IPS DF 6.9 (cell line): ENCODE measurements at places on chromosomes 1 and 21.

DNA sequence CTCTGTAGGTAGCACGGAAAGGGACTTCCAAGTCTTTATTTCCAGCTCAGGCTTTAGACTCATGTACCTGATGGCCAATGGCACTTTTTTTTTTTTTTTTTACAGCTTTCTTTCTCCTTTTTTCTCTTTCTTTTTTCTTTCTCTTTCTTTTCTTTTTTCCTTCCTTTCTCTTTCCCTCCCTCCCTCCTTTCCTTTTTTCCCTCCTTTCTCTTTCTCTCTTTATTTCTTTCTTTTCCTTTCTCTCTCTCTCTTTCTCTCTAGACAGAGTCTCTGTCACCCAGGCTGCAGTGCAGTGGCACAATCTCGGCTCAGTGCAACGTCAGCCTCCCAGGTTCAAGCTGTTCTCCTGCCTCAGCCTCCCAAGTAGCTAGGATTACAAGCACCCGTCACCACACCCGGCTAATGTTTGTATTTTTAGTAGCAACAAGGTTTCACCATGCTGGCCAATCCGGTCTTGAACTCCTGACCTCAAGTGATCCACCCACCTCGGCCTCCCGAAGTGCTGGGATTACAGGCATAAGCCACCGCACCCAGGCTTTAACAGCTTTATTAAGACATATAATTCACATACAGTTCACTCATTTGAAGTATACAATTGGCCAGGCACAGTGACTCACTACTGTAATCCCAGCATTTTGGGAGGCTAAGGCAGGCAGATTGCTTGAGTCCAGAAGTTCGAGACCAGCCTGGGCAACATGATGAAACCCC, 5.1 kb upstream of the DCAF8 start:
- H3K27ac ChIP-seq: no peak overlapping the region
- DNase-seq: no peak
- no peaks in the 10 kb centered on the region for H3K36me3 ChIP-seq
- no peaks in the 10 kb centered on the region for H3K4me1 ChIP-seq
- H3K27me3 ChIP-seq: no peaks in the 10 kb centered on the region

DNA sequence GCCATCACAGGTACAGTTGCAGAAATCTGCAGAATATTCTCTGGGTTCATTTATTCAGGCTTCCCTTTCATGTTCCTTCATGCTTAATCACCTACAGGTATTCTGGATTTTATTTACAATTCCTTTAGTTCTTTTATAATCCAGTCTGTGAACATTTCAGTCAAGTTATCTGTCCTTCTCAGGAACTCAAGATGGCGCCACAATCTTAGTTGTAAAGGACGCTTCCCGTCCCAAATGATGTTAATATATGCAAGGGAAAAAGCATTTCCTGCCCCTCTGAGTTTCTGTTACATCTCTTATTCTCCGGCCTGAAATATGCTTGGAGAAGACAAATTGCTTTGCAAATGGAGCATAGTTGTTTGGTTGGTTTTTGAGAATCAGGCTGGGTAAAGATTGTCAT, 19.3 kb downstream of the F3 start:
- DNase-seq: no peak
- no peak overlapping the region for H3K27ac ChIP-seq

- no peak overlapping the region for H3K27ac ChIP-seq
- no peaks in the 10 kb centered on the region; the same call in 1 of the 2 replicates for H3K27me3 ChIP-seq
- H3K36me3 ChIP-seq: no peaks in the 10 kb centered on the region
- no peak for DNase-seq
- H3K4me3 ChIP-seq: peak overlapping the region; percentile 22; the same call in 1 of the 2 replicates
Measured at GRCh38 chr1:112722601-112723510, 7.7 kb upstream of the PPM1J start.

- no peak overlapping the region for H3K4me3 ChIP-seq
- H3K4me1 ChIP-seq: peaks cover 7% of the 10 kb centered on the region
- H3K27me3 ChIP-seq: no peaks in the 10 kb centered on the region
- no peaks in the 10 kb centered on the region for H3K36me3 ChIP-seq
Measured at GRCh38 chr1:229024528-229025130, 246.3 kb upstream of the RAB4A start.

DNA sequence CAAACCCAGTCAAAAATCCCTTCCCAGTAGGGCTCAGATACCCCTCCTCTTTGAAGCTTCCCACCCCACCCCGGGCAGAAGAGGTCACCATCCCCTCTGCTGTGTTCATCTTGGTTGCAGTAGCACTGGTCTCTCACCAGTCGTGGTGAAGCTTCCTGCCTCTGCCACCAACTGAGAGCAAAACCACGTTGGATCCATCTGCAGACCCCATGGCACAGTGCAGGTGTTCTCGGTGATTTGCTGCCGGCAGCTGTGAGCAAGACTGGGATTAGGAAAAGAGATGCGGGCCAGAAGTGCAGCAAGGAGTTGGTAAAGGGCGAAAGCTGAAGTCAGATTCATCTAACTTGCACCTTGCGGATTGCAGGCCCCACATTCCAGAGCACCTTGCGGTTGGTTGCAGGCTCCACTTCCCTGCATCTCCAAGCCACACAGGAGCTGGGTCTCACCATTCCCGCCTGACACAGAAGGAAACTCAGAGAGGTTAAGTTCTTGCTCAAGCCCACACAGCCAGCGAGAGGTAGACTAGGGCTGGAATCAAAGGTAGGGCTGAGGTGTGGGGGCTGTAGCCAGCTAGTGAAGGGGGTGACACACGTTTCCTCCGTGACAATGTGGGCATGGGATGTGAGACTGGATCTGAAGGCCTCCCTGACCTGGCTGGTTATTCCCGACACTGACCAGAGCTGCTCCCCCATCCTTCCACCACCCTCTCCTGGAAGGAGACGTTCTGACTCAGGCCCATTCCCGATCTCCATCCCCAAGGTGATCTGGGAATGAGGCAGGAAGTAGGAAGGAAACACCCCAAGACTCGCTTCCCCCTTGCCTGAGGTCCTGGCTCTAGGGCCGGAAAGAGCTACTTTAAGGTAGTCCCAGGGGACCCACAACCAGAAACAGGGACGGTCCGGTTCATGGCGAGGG, 3.3 kb upstream of the FAM110D start:
- H3K4me1 ChIP-seq: peaks cover 13% of the 10 kb centered on the region
- no peak overlapping the region for H3K27ac ChIP-seq
- H3K4me3 ChIP-seq: no peak overlapping the region
- H3K27me3 ChIP-seq: peaks cover 26% of the 10 kb centered on the region
- H3K36me3 ChIP-seq: no peaks in the 10 kb centered on the region

- H3K27ac ChIP-seq: no peak overlapping the region
- no peak for DNase-seq
- no peaks in the 10 kb centered on the region for H3K36me3 ChIP-seq
- no peaks in the 10 kb centered on the region for H3K27me3 ChIP-seq
Measured at GRCh38 chr1:92583821-92584760, 97.4 kb upstream of the GFI1 start.

- no peak overlapping the region for H3K27ac ChIP-seq
- peak; percentile 35 for DNase-seq
- H3K27me3 ChIP-seq: no peaks in the 10 kb centered on the region
- no peak overlapping the region for H3K4me3 ChIP-seq
- no peaks in the 10 kb centered on the region; the same call in 1 of the 2 replicates for H3K4me1 ChIP-seq
Measured at GRCh38 chr21:14259747-14260146, 43.8 kb downstream of the RBM11 start.

- no peak for DNase-seq
- H3K27me3 ChIP-seq: no peaks in the 10 kb centered on the region
- H3K4me1 ChIP-seq: no peaks in the 10 kb centered on the region
- H3K27ac ChIP-seq: no peak overlapping the region
- H3K4me3 ChIP-seq: no peak overlapping the region
Measured at GRCh38 chr1:194268839-194269238, 1082.4 kb upstream of the B3GALT2 start.

GRCh38 chr21:41903559-41904351, 24.6 kb upstream of the PRDM15 start:
- H3K4me1 ChIP-seq: no peaks in the 10 kb centered on the region
- H3K36me3 ChIP-seq: no peaks in the 10 kb centered on the region
- no peaks in the 10 kb centered on the region for H3K27me3 ChIP-seq
- no peak overlapping the region for H3K4me3 ChIP-seq
- no peak for DNase-seq
- H3K27ac ChIP-seq: no peak overlapping the region

- peak; percentile 67 for DNase-seq
- no peak within 1 kb of the TSS for H3K27ac ChIP-seq
- H3K4me3 ChIP-seq: peak within 1 kb of the TSS; percentile 69; the same call in 1 of the 2 replicates
- H3K4me1 ChIP-seq: no peaks in the 10 kb centered on the region
- H3K27me3 ChIP-seq: no peaks in the 10 kb centered on the region
Measured at GRCh38 chr1:99766378-99766800, at the start of gene FRRS1. FRRS1 (minus strand) TSS chr1:99766635; CDS start chr1:99748768, 17,867 bp downstream.

DNA sequence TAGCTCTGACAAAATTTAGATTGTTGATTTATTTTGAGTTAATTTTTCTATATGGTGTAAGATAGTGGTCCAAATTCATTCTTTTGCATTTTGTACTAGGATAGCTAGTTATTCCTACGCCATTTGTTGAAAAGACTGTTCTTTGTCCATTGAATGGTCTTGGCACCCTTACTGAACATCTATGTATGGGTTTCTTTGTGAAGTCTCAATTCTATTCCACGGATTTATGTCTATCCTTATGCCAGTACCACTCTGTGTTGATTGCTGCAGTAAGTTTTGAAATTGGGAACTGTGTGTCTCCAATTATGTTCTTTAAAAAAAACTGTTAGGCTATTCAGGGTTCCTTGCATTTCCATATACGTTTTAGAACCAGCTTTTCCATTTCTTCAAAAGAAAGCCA, 145.7 kb downstream of the ZNF644 start:
- H3K36me3 ChIP-seq: no peaks in the 10 kb centered on the region
- H3K4me3 ChIP-seq: no peak overlapping the region
- no peaks in the 10 kb centered on the region for H3K4me1 ChIP-seq
- no peaks in the 10 kb centered on the region for H3K27me3 ChIP-seq

DNA sequence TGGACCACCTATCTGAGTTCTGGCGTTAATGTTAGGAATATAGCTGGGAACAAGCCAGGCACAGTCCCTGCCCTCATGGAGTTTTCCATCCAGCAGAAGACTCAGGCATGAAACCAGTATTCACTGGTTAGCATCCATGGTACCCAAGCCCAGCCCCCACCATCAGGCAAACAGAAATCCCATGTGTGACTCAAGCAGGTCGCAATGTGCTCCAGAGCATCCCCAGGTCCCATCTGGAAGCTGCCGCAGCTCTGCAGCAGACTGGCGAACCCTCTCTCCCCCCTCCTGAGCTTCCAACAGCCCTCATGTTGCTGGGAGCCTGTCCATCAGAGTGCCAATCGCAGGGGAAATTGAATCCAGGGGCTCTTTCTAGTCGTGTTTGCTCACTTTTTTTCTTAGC, 174.2 kb downstream of the RRAGC start:
- no peaks in the 10 kb centered on the region for H3K27me3 ChIP-seq
- DNase-seq: no peak
- H3K4me1 ChIP-seq: no peaks in the 10 kb centered on the region; the same call in 1 of the 2 replicates
- no peaks in the 10 kb centered on the region for H3K36me3 ChIP-seq
- no peak overlapping the region for H3K27ac ChIP-seq
- H3K4me3 ChIP-seq: no peak overlapping the region

GRCh38 chr1:61743716-61744580, 1.7 kb downstream of the PATJ start:
- H3K36me3 ChIP-seq: no peaks in the 10 kb centered on the region
- no peak for DNase-seq
- H3K4me3 ChIP-seq: no peak overlapping the region
- H3K4me1 ChIP-seq: peaks cover 3% of the 10 kb centered on the region; the same call in 1 of the 2 replicates

GRCh38 chr1:47875831-47876586, 121.2 kb downstream of the TRABD2B start:
- H3K27ac ChIP-seq: no peak overlapping the region
- no peaks in the 10 kb centered on the region for H3K27me3 ChIP-seq
- no peaks in the 10 kb centered on the region for H3K4me1 ChIP-seq
- no peaks in the 10 kb centered on the region for H3K36me3 ChIP-seq

- H3K36me3 ChIP-seq: no peaks in the 10 kb centered on the region; the same call in 1 of the 2 replicates
- H3K27ac ChIP-seq: no peak overlapping the region
- DNase-seq: no peak
- H3K27me3 ChIP-seq: no peaks in the 10 kb centered on the region
Measured at GRCh38 chr1:200838676-200839445, 33.9 kb upstream of the GPR25 start.

- no peaks in the 10 kb centered on the region; the same call in 1 of the 2 replicates for H3K27me3 ChIP-seq
- DNase-seq: no peak
- no peak overlapping the region for H3K4me3 ChIP-seq
- no peaks in the 10 kb centered on the region for H3K4me1 ChIP-seq
Measured at GRCh38 chr21:41731081-41731480, 35.8 kb downstream of the RIPK4 start.

GRCh38 chr1:87084244-87084836, 169.9 kb downstream of the HS2ST1 start:
- no peak overlapping the region for H3K27ac ChIP-seq
- H3K4me3 ChIP-seq: no peak overlapping the region
- no peaks in the 10 kb centered on the region for H3K27me3 ChIP-seq
- H3K4me1 ChIP-seq: no peaks in the 10 kb centered on the region

DNA sequence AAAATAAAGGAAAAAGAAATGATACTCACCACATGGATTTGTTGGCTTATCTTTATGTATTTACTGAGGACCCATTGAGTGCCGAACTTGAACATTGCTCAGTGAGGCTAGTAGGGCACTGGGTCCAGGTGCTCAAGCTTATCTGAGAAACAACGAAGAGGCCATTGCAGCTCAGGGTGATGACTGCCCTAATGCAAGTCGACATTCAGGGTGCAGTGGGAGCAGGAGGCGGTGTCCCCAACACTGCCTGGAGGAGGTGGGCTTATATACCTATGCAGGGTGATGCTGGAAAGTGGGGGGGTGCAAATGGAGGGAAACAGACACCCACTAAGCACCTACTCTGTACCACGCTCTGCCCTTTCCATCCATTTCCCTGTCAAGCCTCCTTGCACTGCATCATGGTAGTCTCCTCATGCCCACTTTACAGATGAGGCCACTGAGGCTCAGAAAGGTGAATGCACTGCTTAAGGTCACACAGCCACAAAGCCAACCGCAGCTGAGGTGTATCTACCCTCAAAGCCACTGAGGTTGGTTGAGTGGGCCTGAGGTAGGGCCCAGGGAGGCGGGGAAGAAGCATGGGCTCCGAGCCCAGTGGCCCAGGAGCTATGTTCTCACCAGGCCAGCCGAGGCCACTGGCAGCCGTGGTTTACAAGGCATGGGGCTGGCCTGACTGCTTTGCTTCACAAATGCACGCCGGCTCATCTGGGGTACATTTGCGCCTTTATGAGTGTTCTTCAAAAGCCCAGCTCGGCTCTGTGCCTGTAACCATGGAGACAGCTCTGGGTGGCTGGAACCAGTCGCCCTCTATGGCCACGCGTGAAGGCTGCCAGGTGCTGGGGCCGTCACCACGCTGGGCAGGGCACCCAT, 103.8 kb downstream of the EPHB2 start:
- H3K36me3 ChIP-seq: no peaks in the 10 kb centered on the region
- no peak overlapping the region for H3K4me3 ChIP-seq
- H3K27ac ChIP-seq: no peak overlapping the region
- H3K4me1 ChIP-seq: no peaks in the 10 kb centered on the region
